Stimulated activated CD8-positive, alpha-beta memory T cell treated with anti-CD3 and anti-CD28 coated beads, Interleukin-2, amount 100 ng/mL, for 1 hour (primary cell): ENCODE measurements at places on chromosomes 5 and 9.

DNA sequence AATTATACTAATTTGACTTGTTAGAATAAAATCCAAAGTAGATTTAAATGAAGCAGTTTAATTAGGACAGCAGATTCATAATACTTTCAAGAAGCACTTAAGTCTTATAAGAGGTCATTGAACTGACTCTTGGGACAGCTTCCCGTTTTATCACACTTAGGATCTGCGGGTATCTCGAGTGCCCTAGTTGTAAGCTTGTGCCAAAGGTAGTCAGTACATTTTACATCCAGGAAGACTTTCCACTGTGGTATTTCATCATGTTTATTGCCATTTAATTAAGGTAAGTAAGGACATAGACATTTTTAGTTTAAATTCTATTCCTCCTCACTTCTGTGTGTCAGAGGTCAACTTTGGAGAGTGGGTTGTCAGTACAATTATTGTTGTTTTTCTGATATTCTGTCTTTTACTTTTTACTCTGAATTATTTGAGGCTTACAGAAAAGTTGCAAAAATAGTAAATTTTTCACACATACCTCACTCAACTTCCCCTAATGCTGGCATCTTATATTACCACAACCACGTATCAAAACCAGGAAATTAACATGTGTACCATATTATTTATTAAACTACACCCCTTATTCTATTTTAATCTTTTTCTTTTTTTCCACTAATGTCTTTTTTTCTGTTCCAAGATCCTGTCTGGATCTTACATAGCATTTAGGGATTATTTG, 7.5 kb upstream of the ZNF367 start:
- DNase-seq, result no peak

DNA sequence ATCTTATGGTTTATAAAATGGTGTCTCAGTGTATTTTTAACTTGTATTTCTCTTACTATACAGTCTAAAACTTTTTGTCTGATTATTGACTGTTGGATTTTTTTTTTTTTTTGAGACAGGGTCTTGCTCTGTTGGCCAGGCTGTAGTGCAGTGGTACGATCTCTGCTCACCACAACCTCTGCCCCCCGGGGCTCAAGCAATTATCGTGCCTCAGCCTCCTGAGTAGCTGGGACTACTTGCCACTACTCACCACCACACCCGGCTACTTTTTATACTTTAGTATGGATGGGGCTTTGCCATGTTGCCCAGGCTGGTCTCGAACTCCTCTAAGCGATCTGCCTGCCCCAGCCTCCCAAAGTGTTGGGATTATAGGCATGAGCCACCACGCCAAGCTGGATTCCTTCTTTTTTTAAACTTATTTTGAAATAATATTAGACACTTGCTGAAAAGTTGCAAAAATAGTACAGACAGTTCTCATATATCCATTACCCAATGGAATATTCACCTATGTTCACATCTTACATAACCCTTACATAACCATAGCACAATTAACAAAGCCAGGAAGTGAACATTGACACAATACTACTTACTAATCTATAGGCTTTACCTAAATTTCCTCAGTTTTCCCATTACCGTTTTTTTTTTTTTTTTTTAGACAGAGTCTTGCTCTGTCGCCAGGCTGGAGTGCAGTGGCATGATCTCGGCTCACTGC, 47.2 kb downstream of the STOM start:
- DNase-seq, result no peak

DNA sequence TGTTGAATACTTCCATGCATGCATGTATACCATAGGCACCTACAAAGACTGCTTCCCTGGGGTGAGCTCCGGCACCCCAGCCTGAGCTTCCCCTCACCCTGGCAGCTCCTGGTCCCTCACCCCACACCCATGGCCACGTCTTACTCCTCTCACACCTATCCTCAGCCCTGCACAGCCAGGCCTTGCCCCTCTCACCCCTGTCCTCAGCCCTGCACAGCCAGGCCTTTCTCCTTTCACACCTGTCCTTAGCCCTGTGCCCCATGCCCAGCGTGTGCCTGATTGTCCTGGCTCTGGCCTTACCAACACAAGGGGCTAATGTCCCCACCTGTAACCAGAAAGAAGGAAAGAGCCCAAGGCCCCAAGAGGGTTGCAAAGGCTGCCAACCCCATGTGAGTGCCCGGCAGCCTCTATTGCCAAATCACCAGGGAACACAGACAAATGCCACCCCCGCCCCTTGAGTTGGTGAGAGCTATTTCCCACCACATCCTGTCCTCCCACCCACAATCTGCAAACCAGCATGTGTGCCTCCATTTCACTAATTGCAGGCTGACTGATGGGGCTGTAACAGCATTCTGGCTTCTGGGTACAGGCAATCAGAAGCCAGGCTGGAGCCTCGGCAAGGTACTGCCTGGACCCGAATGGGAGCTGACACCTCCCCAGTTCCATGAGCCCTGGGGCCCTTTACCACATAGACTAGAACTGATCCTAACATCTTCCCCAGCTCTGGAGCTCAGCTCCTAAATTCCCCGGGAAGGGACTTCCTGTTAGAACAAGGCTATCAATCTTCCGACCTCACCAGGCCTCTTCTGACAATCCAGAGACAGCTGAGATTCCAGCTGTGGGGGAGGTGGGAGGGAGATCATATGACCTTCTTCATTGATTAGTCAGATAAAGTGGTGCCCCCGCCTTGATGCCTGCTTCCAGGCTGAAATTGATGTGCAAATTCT, 78.2 kb downstream of the FAM114A2 start:
- peak; percentile 6 for DNase-seq

- DNase-seq, result no peak
These were observed 324.5 kb downstream of the SLIT3 start for GRCh38 chr5:168976311-168976970.

GRCh38 chr5:138316355-138316754, 15.2 kb downstream of the CDC25C start:
- DNase-seq, result no peak

DNA sequence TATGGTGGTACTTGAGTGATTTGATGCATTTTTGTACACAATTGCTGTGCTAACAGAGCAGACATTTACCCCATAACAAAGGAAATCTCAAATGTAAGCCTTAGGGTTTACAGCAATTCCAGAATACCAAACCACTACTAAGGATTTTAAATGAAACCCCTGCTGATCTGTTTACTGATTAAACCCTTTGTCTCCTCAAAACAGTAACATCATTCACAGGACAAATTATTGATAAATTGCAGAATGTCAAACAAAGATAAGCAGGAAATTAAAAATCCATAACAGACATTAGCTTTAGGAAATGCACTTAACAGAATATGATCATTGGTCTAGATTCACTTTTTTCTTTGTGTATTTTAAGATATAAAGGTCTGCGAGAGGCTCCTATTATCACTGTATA, 1016.4 kb upstream of the DMAC1 start:
- no peak for DNase-seq

DNA sequence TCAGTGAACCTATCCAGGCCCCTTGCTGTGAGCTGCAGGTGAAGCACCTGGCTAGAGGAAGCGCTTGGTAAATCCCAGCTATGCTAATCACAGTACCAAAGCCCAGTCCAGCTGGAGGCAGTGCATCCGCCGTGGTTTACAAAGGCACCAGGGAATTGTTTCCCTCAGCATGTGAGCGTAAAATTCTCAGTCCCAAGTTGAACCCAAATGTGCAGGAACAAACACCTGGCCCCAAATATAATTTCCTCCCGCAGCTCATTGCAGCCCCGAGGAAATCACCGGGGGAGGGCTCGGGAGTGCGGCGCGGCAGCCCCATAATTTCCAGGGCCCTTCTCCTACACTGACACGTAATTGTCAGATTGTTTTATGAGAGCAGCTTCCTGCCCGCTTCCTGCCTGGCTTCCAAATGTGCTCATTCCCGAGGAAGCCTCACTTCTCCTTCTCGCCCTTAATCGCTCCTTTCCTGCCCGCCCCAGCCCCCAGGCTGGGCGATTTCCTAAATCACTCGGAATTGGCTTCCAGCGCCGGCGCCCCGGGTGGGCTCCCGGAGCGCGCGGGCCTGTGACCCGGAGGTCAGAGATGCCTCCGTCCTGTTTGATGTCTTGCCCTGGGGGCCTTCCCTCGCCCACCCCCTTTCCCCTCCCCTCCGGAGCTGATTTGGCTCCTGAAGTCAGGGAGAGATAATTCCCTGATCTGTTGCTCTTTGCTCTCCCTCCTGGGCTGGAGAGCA, 134.4 kb downstream of the FGF1 start:
- DNase-seq, result no peak

DNA sequence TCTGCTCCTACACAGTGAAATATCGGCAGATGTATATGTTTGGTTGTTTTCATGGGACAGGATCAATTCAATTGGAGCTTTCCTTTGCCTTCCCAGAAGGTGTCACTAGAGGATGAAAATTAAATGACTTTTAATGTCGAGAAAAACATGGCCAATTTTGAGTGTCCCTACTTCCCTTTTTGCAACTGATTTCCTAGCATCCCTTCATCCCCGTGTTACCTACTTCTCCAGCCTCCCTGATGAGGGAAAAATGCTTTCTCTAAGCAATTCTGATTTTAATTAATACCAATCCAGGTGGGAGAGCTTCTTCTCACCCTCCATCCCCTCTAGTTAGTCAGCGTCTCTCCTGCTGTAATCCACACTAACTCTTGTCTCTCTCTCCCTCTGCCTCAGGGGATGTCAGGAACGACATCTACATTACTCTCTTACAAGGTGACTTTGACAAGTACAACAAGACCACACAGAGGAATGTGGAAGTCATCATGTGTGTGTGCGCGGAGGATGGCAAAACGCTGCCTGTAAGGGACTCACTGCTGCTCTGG, 64.9 kb downstream of the DOCK2 start:
- no peak for DNase-seq

- no peak for DNase-seq
These were observed 871 bp downstream of the GLE1 start for GRCh38 chr9:128505414-128505765.

GRCh38 chr9:127448112-127448805, 2.9 kb downstream of the RPL12 start:
- no peak for DNase-seq

GRCh38 chr5:59134471-59135163, 551.7 kb downstream of the RAB3C start:
- no peak for DNase-seq

GRCh38 chr5:114634967-114635901, 273.4 kb downstream of the KCNN2 start:
- DNase-seq, result no peak

GRCh38 chr9:2859776-2860379, 16.0 kb upstream of the PUM3 start:
- DNase-seq, result no peak

DNA sequence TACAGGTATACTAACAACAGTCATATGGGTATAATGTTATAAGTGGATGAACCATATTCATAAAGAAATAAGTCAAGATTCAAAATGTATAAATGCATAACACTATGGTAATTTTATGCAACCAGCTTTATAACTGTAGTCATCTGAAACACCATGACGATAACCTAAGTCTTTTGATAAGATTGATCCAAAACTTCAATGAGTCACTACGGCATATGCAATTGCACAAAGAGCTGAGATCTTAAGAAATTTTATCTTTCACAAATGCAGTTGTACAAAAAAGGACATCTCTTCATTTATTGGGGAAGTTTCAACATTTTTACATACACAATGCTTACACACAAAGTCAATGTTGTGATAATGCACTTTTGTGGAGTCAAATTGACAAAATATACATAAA, 20.3 kb downstream of the FAM81B start:
- DNase-seq, result no peak
